ENCODE measurements at places on chromosomes 4 and X.

DNA sequence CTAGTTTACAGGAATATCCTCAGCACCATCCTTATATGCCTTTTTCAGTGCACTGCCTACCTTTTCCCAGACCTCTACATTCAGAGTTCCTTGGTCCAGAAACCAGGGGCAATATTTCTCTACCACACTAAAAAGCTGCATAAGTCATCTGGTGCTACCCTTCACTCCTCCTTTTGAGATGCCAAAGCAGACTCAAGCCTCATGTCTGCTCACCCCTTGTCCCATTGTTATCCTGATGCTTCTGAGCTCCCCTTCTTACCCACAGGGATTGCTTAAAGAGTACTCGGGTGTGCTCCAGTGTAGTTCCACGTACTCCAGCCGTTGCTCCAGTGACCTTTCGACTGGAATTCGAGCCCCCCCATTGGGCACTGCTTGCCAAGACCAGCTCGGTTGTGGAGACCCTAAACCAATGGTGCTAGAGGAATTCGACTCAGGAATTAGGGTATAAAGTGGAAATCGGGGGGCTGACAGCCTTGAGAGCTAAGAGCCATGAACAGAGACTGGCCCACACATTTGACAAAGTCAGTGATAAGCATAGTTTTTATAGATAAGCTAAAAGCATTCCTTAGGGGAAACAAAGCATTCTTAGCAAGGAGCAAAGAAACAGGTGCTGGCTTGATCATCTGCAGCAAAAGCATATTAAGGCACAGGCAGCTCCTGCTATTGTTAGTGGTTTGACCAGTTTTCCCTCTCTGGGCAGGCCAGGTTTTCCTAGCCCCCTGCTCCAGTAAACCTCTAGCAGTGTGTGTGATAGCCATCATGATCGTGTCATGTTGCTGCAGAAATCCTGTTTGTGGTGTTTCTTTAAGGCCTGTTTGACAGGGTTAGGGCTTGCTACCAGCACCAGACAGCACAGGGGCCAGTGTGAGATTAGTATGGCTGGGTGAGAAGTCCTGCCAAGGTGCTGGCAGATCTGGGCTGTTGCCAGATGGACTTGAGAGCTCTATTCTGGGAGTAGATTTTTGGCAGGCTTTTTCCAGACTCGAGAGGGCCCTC is 57.5 kb upstream of the WDR1 start:
- no peak for DNase-seq

GRCh38 chr4:145071560-145071959 is 26.4 kb downstream of the ANAPC10 start:
- no peak for DNase-seq

DNA sequence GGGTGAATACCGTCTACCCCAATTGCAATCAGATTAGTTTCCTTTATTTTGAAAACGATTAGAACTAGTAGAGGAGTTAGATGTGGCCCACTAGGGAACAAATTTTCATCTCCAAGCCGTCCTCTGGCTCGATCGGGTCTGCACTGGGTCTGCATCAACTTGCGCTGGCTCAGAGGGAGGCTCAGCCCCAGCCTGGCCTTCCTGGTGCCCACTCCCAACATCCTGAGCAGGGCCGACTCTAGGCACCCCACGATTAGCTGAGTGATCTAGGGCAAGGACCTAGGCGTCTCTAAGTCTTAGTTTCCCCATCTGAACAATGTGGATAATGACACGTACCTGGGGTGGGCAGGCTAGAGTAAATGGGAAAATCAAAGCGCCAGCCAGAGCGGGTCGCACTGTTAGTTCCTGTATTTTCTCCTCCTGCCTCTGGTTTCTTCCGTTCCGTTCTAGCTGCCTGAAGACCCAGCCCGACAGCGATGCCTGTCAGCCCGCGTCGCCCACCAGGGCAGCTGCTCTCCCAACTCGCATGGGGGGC is 7.7 kb upstream of the HAND2 start:
- DNase-seq = no peak

DNA sequence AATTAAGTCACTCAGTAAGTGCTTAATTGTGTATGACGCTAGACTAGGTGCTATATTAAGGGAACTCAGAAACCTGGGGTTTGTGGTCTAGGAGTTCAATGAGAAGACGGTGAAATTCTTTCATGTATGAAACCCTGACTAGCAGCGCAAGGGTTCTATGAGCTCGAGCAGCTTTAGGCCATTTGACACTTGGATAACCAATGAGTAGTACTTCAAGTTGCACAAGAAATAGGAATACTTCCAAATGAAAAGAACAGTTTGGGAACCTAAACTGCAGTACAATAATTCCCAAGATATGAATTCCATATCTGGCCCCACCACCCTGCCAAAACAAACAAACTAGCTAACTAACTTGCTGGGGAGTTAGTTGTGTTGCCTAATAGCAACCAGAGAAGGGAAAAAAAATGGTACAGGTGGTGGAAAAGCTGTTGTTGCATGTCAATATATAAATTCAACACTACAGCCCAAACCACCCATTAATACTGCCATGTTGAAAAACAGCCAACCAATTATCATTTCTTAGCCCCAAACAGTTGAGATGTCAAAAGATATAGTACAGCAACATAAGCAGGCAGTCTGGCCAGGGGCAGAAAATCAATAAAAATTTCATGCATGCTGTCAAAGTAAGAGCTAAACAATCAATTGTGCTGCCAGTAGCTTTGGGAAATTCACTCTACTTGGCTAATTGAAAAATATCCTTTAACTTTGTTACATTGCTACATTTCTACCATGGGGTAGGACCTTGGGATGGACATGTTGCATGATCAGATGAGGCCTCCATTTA is 54.6 kb upstream of the MCF2 start:
- DNase-seq = no peak

GRCh38 chr4:85650908-85651307 is 176.0 kb downstream of the ARHGAP24 start:
- no peak for DNase-seq

GRCh38 chr4:160142579-160142978 is 1039.7 kb downstream of the RAPGEF2 start:
- DNase-seq = no peak

- DNase-seq = no peak
Observed at GRCh38 chr4:151797131-151797530, 36.3 kb upstream of the GATB start.

DNA sequence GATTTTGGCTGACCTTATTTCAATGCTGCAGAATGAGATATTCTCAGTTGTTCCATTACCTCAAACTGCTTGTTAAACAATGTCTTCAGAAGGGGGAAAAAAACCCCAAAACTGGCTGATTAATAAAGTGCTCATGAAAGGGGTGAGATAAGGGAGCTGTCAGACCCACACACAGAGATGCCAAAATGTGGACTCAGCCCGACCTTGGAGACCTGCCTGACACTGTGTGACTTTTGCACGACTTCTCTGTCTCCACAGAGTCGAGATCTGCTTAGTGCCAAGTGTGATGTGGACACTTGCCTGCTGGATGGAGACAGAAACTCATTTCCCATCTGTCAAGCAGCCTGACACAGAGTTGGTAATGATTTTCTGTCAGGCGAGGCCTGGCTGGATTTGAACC is 31.5 kb downstream of the REELD1 start:
- no peak for DNase-seq

GRCh38 chrX:118717678-118718391 is 9.6 kb upstream of the IL13RA1 start:
- DNase-seq = no peak

DNA sequence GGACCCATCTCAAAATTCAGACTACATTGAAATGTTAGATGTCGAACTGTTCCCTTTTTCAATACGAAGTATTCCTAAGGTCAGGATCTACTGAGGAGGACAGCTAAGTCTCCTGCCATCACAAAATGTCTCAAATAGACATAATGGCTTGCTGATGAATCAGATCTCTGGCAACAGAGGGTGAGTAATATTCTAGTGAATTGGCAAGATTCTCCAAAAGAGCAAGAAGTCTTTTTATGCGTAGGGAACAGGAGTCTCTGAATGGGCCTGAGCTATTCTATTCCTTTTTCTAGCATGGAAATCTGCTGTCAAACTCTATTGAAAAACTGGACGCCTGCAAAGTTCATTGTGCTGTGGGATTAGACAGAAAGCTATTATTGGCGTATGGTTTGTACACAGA is 145.4 kb downstream of the FNIP2 start:
- DNase-seq = no peak

DNA sequence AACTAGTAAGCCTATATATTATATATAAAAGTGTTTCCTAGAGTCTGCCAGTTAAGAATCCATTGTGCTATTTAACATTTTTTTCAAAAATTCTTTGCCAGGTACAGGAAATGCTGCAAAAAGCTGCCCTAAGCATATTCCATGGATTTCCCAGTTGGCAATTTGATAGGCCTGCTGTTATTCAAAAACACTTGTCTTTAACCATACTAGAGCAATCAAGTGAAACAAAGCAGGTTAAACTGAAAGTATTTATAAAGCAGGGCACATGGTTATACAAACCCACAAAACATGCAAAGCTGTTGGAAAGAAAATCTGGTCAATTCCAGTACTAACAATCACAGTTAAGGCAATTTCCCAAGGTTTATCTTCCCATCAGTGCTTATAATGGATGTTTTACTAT is 159.9 kb downstream of the UNC5C start:
- DNase-seq = no peak

DNA sequence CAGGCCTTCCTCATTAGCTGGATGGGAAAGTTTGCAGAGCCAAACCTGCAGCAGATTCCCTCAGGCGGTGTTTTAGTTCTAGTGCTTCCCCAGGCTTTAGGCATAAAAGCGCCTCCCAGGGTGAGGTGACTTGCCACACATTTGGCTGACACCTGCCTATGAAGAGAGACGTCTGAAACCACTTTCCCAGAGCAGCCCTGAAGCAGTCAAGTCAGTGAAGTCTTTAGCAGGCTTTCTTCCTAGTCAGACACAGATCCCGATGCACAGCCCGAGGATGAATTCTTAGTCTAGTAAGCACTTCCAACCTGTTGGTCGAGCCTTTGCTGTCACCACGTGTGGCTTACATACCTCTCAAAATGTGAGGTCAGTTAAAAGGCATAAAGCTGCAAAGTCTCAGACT is 484.1 kb downstream of the SMARCA1 start:
- DNase-seq = no peak

DNA sequence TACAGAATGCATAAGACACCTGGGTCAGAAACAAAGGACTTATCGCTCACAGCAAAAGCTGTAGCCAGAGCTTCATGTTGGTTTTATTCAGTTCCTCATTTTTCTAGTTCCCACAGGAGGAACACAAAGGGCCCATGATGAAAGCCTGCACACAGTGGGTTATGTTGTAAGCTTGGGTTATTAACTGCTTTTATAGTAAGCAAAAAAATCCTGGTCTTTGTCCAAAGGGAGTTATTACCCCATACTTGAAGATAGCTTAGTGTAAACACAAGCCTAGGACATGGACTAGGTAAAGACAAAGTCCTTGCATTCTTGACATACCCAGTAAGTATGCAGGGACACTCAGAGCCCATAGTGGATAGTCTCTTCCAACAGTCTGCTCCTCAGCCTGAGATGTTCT is 11.7 kb downstream of the BBS12 start:
- no peak for DNase-seq

DNA sequence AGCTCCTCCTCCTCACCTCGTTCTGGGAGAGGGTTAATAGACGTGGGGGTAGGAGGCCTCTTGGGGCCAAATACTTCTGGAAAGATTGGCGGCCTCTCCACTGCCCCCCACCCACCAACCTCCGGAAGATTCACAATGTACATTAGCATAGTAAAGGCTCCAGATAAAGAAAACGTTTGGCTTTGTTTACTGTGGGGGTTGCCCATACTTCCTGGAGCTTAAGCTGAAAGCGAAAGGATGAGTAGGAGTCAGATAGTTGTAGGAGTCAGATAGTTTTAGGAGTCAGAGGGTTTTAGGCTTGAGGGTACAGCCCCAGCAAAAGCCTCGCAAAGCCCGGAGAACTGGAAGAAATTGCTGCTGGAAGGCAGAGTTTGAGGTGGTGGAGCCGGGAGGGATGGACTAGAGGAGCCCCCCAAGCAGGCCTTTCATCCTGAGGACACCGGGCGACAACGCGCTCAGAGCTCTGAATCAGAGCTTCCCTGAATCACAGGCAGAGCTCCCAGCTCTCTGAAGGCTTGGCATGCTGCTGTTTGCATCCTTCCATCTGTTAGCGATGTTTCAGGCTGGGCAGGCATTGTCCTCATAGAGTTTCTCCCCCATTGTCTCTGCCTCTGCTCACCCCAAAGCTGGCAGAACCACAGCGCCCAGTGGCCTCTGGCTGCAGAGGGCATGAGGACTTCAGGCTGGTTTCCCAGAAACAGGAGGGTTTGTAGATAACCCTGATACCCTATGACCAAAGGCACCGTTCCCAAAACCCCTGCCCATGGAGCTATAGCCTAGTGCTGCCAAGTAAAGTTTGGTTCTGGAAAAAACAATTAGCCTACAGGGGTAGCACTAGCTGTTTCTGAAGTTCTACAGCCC is 280.7 kb downstream of the BCOR start:
- no peak for DNase-seq

GRCh38 chr4:145034727-145035211 is 63.2 kb downstream of the ANAPC10 start:
- DNase-seq = no peak

GRCh38 chr4:128570387-128570975 is 239.0 kb upstream of the JADE1 start:
- DNase-seq = no peak

- no peak for DNase-seq
Observed at GRCh38 chrX:129540722-129541184, 694 bp downstream of the OCRL start.

DNA sequence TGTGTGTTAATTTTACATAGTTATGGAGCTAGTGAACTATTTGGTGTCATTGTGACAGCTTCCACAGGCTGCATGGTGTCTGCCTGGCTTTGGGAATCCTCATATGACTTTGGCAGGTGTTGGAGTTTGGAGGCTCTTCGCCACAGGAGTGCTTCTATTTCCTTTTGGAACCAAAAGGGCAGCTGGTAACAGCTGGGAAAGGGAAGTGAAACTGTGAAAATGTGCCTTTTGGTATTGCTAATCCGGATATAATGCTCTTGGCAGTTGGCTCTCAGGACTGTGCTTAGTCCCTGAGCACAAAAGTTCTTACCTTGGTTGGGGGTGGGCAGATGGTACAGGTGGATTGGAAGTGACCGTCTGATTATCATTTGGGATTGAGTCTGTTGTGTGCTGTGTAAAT is 18.1 kb downstream of the OFD1 start:
- no peak for DNase-seq

DNA sequence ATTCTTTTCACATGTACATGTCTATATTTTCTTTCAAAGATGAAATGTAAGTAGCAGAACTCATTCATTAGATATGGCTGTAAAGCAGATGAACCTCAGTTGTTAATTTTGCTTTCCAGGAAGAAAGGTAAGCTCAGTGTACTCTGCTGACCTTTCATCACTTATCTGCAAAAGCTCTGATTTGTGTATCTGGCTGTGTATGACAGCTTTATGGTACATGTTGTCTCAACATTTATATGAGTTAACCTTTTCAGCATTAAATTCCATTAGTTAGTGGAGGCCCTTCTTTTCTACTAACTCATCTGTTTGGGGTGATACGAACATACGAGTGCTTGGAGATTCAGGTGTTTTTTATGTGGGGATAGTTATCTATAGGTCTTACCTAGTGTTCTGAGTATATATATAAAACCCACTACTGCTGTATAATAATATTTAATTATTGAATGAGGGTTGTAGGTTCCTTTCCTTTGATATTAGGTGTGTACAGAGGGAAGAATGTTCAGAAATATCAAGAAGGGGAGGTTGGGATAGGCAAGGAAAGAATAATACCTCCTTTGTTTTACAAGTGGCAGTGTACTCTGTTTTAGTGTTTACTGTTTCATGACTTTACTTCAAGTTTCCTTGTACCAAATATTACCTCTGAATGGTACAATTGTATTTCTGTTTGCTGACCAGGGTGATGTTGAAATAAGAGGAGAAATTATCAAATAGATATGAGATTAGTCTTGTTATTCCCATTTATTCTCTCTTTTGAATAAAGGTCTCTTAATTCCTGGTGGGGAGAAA is 395.5 kb downstream of the ARHGAP24 start:
- no peak for DNase-seq

- DNase-seq = no peak
Observed at GRCh38 chrX:65578346-65578745, 43.8 kb upstream of the LAS1L start.

Measured in stimulated activated CD8-positive, alpha-beta memory T cell treated with anti-CD3 and anti-CD28 coated beads, Interleukin-7, amount 100 ng/mL, for 24 hours (primary cell).